ENCODE measurements at places on chromosomes 16 and 17.

DNA sequence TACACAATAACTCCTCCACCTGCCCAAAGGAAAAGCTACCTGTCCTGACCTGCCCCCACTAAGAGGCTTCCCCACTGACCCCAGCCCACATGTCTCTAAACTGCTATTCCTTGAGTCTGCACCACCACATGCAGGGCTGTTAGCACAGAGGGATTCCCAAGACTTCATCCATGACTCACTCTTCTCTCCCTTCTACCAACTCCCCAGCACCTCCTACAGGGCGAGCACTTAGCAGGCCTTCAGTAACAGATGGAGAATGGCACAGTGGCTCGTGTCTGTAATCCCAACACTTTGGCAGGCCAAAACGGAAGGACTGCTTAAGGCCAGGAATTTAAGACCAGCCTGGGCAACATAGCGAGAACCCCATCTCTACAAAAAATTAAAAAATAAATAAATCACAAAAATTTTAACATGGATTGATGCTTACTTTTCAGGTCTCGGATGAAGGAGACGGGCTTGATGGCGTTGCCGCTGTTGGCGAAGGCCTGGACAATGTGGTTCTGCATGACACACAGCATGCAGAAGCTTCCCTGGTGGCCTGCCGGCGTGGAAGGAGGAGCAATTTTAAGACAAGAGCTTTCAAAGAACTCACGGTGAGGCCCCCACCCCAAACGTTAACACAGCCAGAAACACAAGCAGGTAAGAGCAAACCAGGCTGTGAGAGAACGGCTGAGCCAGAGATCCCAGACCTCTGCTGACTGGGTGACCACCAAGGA is 12.0 kb downstream of the USP36 start:
- DNase-seq = no peak

DNA sequence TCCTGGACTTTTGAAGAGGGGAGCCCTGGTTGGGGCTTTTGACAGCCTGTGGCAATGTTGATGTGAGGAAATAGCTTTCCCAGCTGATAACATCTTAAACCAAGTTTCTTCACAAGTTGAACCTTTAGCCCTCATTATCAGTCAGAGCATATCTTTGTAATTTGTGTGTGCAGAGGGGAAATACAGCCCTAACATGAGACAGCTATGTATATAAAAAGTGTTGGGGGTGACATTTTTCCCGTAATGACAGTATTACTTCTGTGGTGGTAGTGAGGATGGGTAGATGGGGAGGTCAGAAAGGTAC is 221.1 kb downstream of the FTO start:
- no peak for DNase-seq

DNA sequence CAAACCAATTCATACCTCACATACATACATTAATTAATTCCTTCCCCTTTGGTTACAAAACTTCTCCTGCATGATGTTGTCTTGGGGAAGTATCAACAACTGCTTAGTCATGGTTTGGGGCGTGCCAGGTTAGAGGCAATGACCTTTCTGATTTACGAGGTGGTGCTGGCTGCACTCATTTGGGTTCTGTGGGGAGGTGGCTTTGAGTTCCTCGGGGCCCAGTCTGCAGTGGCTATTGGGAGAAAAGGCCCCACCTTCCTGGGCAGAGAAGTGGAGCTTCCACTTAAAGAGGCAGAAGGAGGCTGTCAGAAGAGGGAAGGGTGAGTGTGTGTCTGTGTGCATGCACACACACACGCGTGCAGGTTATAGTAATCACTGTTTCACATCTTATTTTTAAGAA is 10.2 kb upstream of the ETV4 start:
- no peak for DNase-seq

GRCh38 chr17:17347234-17347955 is 44.2 kb downstream of the NT5M start:
- DNase-seq = no peak

DNA sequence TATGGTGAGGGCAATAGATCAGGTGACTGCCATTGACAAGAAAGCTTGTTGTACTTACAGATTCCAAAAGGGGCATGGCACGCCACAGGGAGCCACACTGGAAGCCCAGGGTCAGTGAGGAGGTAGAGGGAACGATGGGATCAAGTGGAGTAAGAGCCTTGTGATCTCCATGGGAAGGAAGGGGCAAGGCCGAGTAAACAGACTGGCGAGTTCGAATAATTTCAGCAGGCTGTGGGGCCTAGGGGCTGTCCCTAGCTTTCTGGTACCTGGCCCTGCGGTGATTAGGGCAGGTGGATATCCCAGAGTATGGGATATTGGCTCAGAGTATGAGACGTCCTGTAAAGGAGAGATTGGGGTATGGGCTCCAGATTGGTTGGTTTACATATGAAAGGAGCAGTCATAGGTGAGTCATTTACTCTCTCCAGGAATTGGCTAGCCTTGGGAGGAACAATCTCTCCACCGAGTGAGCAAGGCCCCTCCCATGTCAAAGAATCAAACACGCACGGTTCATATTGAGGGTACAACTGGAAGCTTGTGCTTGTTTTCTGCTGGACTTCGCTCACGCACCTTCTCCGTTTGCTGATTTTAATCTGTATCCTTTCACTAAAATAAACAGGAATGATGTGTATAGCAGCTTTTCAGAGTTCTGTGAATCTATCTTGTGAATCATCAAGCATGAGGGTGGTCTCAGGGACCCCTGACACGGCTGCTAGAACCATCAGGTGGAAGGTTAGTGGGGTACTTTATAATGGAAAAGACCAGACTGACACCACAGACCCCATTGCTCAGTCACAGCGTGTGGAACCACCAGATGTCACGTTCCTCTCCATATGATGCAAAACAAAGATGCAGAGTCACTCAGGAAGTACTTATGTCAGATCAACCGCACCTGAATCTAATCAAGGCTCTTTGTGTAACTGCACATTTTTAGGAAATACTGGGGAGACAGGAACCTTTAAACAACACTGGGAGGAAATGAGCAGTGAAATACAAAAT is 27.9 kb downstream of the GABARAPL2 start:
- DNase-seq = no peak

- no peak for DNase-seq
Measured at GRCh38 chr17:5838661-5839300, 231.4 kb upstream of the WSCD1 start.

DNA sequence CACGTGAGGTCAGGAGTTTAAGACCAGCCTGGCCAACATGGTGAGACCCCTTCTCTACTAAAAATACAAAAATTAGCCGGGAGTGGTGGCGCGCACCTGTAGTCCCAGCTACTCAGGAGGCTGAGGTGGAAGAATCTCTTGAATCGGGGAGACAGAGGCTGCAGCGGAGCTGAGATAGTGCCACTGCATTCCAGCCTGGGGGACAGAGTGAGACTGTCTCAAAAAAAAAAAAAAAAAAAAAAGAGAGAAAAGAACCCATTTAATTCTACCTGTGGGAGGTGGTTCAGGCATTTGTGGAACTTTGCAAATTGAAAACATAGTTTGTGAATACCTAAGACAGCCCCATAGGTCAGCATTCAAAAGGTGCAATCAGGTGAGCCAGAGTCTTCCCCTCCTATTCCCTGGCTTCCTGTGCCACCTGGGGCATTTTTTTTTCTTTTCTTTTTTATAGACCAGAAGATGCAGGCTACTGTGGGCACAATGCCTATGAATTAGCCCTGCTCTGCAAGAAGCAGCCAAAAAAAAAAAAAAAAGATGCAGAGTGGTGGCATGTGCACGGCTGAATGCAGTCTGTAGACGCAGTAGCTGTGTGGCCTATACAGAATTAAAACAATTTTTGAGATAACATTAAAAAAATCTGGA is 9.1 kb upstream of the SOCS3 start:
- DNase-seq = no peak

DNA sequence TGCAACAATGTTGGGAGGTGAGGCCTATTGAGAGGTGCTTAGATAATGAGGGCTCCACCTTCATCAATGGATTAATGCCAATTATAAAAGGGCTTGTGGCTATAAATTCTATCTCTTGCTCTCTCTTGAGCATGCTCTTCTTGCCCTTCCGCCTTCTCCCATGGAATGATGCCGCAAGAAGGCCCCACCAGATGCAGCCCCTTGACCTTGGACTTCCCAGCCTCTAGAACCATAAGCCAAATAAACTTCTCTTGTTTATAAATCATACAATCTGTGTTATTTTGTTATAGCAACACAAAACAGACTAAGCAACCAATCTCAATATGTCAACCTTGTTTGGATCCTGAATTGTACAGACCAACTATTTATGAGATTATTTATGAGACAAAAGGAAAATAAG is 20.0 kb downstream of the MYH10 start:
- DNase-seq = no peak
